ENCODE measurements at places on chromosomes 12 and 14.

DNA sequence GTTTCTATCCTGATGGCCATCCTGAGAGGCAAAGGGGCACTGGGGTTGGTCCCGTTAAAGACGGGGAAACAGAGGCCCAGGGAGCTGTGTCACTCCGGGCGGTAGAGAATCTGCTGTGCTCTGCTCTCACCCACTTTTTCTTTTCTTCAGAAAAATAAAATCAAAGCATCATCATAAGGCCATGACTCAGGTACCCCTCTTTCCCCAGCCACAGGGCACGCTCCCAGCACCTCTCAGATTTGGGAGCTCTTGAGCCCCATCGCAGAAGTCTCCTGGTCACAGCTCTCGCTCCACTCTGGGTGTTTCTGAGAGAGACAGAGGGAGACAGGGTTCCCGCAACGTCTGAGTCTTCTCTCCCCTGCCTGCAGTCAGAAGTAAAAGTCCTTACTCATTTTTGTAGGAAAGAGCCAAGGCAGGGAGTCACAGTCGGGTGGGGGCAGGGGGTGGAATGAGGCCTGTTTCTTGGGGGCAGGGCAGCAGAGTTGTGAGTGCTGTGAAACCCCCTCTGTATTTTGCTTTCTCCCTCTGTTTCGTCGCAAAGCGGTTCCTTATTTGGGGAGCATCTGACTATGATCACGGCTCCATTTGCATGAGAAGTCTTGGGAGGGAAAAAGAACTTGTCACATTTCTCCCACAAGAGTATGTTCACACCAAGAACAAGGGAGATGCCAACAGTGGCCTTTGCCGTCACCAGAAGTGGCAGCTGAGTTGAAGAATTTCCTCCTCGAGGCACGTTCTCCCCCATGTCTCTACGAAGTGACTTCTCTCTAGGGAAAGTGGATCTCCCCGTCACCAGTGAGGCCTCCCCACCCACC lies 139.0 kb downstream of the BCL11B start:
- DNase-seq = no peak

- DNase-seq = no peak
Observed at GRCh38 chr14:68616221-68616902, 176.5 kb downstream of the ZFP36L1 start.

DNA sequence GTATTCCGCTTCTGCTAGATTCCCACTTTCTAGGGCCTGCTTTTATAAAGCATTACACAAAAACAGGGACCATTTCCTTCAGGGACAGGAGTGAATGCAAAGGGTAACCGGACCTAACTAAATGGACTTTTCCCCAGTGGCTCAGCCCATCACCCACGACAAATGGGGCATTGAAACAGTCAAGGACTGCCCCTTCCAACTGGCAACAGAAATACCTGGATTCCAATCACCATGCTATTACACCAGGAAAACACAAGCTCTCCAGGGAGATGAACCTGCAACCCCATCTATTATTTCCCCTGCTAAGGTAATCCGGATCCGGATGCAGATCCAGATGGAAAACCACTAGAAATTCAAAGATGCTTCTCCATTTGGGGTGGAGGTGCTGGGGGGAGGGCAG lies 1.0 kb downstream of the MPHOSPH9 start:
- DNase-seq = no peak

DNA sequence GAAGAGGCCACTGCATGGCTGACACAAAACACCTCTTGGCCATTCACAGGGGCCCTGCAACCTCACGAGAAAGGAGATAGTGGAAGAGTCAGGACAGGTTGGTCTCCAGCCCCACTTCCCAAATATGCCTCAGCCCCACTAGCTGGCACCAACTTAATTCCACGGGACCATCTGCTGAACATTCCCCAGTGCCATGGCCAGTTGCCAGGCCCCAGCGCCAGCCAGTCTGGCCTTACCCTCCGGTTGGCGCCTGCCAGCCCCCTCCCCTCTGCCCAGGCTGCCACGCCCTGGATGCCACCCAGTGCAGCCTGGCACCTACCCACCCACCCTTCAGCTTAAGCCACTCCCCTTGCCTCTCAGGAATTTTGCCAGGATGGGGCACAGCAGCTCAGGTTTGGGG lies 21.2 kb upstream of the HSPB8 start:
- no peak for DNase-seq

DNA sequence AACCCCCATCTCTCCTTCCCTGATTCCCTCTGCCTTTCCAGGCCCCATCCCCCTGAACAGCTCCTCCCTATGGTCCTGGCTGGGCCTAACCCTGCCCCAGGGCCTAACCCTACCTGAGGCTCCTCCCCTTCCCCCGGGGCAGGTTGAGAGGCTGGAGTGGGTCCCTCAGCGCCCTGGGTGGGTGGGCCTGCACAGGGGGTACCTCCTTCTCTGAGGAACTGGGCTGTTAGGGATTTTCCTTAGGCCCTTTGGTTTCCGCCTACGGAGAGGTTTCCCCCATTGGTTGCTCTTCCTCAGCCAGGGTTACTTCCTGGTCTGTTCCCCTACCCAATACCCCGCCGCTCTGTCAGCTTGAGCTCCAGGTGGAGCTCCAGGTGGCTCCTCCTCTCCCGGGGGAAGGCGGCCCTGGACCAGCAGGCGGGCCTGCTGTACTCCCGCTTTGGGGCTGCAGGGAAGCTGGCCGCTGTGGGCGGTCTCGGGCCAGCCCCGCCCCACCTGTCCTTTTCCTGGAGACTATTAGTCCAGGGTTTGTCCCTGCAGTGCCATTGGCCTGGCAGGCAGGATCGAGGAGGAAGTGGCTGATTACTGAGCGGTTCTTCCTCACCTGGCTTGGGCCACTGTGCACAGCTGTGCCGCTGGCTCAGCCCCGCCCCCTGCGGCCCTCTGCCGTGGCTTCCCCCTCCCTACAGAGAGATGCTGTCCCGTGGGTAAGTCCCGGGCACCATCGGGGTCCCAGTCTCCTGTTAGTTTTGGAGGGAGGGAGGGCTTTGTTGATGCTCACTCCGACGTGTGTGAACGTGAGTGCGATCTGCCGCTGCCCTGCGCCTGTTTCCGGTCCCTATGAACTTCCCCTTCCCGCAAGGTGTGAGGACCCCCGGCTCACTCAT lies 2.5 kb downstream of the C12orf57 start:
- no peak for DNase-seq
